Suppressor macrophage (primary cell): ENCODE measurements at places on chromosomes 2 and 18.

- no peak for DNase-seq
Observed at GRCh38 chr2:158112992-158113391, 11.3 kb downstream of the UPP2 start.

DNA sequence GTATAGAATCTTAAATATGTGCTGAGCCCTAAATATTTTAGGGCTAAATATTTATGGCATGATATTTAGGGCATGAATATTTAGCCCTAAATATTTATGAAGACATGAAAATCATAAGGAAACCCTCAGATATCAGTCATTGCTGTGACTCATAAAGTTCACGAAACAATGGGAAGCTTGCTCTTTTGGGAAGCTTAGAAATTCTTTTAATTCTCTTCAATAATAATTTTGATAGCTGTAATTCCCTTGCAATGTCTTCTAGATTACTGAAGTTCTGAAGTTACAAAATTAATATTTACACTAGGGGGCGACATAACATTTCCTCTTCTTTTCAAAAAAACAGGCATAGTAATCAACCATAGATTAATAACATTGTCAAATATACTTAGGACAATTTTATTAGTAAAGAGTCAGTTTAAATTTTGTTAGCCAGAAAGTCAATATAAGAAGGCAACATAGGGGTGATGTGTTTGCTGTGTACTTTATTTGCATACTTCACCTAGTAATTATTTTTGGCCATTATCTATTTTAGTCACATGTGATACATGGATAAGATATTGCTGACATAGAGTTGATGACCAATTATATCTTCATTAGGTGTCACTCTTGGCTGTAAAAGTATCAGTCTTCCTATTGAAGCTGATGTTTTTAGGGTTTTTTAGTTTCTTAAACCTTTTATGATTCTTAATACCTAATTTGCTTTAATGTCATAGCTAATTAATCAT lies 13.2 kb downstream of the ZNF804A start:
- DNase-seq, result no peak

DNA sequence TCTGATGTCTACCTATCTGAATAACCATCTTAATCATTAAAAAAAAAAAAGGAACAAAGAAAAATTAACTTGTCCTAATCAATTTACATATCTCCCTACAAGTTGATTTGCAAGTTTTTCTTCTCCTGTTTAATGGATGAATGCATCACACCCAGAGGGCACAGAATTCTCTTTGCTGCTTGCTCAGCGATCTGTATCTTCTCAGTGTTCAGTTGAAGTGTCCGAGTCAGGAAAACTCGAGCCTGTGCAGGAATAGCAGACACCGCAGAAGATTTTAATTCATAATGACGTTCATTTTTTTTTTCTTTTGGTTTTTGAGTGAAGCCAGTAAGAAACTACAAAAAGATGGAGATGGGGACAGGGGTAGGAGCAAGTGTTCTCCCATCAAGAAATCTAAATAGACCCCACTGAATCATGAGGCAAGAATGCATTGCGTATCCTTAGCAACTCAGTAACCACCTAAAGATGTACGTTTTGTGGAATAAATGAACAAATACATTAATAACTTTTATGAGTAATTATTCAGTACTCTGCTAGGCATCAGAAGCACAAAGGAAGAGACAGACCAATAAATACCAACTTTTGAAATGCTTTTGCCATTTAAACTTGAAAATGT lies 675.5 kb downstream of the LRP1B start:
- DNase-seq, result no peak

- no peak for DNase-seq
Observed at GRCh38 chr2:136497709-136498108, 267.6 kb upstream of the THSD7B start.

- DNase-seq, result no peak
Observed at GRCh38 chr2:107530046-107530445, 296.6 kb upstream of the RGPD4 start.

DNA sequence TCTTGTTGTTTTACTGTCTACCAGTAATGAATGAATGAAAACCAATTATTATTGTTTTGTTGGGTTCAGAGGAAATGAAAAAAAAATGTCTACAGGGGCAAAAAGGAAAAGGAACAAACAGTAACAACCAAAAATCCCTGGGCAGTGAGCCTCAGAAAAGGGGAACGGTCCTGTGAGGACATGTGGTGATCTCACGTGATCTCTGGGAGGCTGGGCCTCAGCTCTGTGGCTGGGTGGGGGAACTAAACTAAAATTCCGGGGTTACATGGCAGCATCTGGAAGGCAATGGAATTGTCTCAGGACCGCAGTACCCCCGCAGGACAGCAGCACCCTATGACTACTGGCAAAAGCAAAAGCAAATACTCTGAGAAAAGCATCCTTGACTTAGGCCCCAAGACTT lies 80.1 kb downstream of the AFF3 start:
- DNase-seq, result peak; percentile 20
